ENCODE measurements at places on chromosomes 16 and 17. TPM values are rescaled to one million over a fixed set of nuclear protein-coding genes. Genes with fewer than 3 reads are reported as not detected.

FOXC2 gene
- total RNA-seq, result not detected

FA2H gene
- total RNA-seq, result not detected

GNAO1 gene
- total RNA-seq, result 0.22 TPM

SAMD14 gene
- total RNA-seq, result 1.8 TPM

MON1B gene
- 32.2 TPM for total RNA-seq

CIBAR2 gene
- total RNA-seq, result not detected

ABAT gene
- total RNA-seq, result 1.3 TPM

KCNH6 gene
- not detected for total RNA-seq

WFIKKN2 gene
- total RNA-seq, result not detected
